ENCODE measurements at places on chromosomes 2 and 18.
A peak's percentile ranks its signal among the peaks of the same experiment; 100 is the strongest.

DNA sequence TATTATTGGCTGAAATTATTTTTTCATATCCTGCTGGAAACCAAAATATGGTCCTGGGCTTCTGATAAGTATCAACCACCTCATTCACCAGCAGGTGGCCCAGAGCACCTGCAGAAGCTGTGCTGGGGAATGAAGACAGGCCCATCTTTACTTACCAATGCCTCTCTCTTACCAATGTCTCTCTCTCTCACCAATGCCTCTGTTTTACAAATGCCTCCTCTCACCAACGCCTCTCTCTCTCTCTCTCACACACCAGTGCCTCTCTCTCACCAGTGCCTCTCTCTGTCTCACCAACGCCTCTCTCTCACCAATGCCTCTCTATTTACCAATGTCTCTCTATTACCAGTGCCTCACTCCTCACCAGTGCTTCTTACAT is 2.3 kb upstream of the MAL start:
- no peak for DNase-seq

- no peak for DNase-seq
Measured at GRCh38 chr2:104768694-104769093, 85.2 kb upstream of the POU3F3 start.

GRCh38 chr2:36463365-36463764 is 107.8 kb downstream of the CRIM1 start:
- no peak for DNase-seq

DNA sequence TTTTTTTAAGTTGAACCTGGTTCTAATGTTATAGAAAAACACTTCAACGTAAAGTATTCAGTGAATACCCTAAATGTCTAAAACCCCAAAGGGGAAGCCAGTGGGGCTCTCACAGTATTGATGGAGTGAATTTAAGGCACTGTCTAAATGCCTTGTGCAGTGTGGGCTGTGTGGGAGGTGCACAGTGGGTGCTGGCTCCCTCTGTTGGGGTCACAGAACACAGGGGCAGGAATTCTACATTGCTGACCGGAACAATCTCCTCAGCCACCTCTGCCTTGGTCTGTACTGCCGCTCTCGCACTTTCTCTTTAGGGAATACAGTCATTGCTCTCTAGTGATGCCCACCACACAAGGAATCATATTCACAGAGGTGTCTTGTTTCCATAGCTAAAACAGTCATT is 45.4 kb downstream of the SPRED2 start:
- no peak for DNase-seq

- no peak for DNase-seq
Measured at GRCh38 chr2:118667348-118667747, 180.1 kb downstream of the EN1 start.

- no peak for DNase-seq
Measured at GRCh38 chr2:60498127-60498815, 55.2 kb downstream of the BCL11A start.

DNA sequence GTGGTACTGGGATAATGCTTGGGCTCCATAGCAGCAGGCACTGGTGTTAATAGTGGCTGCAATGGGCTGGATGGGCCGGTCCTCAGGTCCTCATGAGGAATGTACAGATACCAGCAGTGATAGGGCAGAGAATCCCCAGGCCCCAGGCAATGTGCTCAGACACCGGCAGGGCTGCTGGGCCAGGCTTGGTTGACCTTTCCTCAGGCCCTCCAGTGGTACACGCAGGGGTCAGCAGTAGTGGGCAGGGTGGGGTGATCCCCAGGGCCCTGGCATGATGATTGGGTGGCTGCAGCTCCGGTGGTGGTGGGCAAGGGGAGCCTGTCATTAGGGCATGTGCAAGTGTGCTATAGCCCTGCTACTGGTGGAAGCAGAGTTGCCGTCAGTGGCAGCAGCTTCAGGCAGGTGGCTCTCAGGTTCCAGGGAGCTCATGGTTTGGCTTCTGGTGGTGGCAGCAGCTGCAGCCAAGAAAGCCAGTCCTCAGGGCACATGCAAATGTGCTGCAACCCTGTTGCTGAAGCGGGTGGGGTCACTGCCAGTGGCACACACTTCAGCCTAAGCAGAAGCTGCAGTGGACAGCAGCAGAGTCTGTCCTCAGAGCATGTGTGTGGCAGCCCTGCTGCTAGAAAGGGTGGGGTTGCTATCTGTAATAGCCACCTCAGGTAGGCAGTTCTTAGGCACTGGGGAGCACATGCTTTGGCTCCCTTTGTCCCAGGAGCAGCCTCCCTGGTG is 56.8 kb downstream of the CCNT2 start:
- no peak for DNase-seq

GRCh38 chr18:13362607-13363006 is 144.0 kb downstream of the LDLRAD4 start:
- DNase-seq: no peak

DNA sequence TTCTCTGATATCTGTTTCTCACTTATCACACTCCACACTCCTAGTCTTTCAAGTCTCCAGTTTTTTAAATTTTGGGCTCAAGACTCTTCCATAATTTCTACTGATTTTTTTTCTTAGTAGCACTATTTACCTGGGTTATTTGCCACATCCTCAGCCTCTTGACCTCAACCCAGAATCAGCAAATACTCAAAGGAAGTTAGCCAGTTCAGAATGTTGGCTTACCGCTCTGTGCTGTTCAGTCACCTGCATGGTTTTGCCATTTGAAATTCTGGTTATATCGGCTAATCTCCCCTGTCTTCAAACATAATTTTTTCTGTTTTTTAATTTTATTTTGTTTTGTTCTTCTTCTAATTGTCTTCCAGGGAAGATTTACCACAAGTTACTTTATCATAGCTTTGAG is 412.6 kb downstream of the PTH2R start:
- DNase-seq: no peak

DNA sequence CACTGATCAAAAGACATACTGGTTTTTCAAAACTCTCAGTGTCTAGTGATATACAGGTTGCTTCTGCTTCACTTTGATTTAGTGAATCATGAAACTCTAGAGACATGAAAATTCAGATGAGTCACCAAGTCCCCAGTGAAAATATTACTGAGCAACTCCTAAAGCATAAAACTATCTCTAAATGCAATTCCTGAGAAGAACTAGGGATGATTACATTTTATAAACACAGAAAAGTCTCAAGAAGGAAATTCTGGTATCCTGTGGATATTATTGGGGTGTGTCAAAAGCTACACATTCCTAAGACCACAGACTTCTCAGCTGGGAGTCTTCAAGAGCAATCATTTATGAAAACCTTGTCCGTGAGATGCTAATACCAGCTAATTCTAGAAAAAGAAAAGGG is 9.7 kb downstream of the LRRTM4 start:
- no peak for DNase-seq

GRCh38 chr18:64127172-64127571 is 21.7 kb downstream of the LINC00305 start:
- no peak for DNase-seq

- DNase-seq: peak; percentile 78
Measured at GRCh38 chr2:12717191-12718014, 667 bp downstream of the TRIB2 start.

DNA sequence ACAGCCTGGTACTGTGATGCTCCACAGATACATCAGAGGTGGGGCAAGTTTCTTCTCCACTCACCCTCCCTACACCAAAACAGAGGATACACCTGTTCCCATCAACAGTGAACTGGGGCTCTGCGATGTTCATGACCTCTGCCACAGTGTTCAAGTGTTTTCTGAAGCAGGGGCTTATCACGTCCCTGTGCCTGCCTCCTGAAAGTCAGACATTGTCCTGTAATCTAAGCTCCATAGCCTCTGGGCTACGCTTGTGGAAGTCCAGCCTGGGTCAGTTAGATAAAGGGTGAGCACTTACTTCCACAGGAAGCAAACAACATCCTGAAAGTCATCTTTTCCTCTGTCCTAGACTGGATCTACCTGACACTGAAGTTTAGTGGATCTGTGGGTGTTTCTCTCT is 20.2 kb upstream of the MRO start:
- no peak for DNase-seq

DNA sequence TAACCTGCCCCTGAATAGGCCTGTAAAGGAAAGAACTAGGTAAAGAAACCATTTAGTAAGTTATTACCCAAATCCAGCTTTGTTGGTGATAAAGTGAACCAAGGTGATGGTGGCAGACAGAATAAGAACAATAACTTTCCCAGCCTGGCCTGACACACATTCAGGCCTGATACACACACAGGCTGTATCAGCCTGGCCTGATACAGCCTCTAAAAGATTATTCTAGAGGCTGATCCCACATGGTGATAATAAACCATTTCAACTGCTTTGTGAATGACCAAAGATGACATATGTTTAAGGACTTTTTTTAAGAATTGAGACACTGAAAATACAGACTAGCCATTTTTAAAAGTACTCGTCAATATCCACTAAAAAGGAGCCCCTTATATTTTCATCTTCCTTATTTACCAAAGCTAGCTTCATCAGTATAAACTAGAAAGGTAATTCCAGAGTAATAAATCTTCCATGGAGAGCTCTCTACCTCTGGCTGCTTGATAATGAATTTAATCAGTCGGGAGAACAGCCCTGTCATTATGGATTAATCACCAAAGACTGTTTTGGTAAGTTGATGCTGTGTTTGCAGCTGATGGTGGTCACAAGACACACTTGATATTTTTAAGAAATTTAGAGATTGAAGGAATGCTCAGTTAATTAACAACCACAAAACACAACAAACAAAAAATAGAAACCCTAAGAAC is 77.2 kb downstream of the SLC8A1 start:
- DNase-seq: no peak

DNA sequence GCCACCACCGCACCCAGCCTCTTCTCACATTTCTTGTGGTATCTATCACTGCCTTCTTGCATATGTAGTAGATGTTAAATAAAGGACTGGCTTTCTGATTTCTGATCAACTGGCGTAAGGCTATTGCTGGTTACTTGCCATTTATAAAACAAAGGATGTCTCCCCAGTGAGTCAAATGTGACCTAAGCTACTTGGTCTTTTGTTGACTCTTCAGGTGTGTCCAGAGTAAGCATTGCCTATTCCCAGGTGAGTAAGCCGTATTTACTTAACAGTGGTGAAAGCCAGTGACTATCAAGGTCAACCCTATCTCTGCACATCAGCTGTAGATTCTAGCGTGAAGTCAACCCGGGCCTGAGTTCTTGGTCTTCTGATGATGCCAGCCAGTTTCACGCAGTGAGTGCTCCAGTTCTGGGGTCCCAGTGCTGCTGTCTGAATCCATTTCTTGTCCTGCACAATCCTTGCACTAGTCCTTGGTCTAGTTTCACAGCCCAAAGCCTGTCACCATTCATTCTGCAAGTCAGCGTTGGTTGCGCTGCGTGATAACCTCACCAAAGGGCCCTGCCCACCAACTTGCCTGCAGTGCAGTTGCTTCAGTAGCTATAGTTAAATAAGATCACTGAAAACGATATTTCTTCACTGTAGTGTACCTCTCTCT is 120.2 kb downstream of the GBX2 start:
- DNase-seq: no peak

- DNase-seq: no peak
Measured at GRCh38 chr18:43060020-43060419, 55.5 kb downstream of the RIT2 start.

DNA sequence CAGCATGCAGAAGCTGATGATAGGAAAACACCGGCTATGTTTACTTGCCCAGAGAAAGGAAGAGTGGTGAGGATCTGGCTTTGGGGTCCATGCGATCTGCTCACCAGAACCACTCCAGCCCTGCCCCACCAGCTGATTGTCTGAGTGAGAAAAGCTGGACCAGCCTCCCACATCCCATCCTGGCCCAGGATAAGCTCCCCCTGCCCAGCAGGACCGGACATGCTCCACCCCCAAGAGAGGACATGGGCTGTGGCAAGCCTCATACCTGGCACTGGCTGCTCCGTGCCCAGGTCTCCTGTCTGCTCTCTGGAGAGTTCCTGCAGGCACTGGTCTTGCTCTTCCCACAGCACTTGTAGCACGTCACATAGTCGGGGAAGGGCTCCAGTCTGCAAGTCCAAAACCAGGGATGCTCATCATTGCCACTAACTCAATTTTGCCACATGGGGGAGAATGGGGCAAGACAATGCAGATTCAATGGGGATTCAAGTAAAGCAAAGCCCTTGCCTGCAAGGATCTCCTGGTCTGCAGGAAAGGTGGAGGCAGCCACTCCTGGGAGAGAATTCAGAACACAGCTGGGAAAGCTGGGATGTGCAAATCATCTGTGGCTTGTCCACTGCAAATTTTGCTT is 30.0 kb downstream of the SCTR start:
- DNase-seq: no peak

Data from right hindlimb (tissue), 1 donor.